ENCODE measurements at places on chromosomes 16 and 17.

GRCh38 chr16:71796501-71797097 lies 12.0 kb downstream of the AP1G1 start:
- DNase-seq: no peak

GRCh38 chr17:17050346-17051345 lies 8.4 kb downstream of the MPRIP start:
- no peak for DNase-seq

GRCh38 chr17:36943250-36944191 lies 5.2 kb upstream of the AATF start:
- DNase-seq: no peak

DNA sequence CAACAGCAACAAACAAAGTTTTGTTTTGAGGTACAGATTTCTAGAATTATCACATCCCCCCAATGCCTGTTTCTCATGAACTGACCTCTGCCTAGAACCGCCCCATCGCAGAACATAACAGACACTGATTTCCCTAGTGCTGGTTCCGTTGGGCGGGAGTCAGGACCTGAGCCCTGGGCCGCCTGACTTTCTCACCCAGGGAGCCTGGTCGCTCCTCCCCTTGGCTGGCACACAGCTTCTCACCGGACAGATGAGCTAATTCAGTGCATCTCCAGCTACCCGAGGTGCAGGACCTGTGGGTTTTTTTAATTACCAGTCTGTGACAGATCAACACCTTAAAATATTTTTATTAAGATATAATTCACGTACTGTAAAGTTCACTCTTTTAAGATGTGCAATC lies 20.1 kb upstream of the RPL38 start:
- DNase-seq: no peak

- no peak for DNase-seq
Measured at GRCh38 chr17:17258011-17258410, 21.0 kb upstream of the FLCN start.

DNA sequence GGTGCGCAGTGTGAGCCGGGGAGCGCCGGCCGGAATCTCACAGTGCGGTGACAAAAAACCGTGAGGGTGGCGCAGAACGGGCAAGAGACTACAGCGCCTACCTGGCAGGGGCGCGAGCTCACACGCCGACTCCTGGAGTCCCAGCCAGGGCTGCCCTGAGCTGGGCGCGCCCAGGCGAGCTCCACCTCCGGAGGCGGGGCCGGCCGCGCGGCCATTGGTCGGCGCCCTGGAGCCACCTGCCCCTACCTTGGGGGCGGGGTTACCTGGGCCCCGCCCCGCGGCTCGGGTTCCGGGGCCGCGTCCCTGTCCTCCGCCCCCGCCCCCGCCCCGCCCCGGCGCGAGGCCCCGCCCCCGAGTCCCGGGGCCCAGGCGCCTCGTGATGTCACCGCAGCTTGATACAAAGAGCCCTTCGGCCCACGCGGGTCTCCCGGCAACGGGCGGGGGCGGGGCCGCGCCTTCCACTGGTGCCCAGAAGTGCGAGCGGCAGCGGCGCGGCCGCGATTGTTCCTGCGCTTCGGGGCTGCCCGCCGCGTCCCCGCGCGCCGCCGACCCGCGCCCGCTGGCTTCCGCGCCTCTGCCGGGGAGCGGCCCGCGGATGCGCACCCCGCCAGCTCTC lies 96.3 kb downstream of the RAB11FIP4 start:
- DNase-seq: peak; percentile 98

- no peak for DNase-seq
Measured at GRCh38 chr16:19406891-19407491, 10.7 kb upstream of the TMC5 start.

- no peak for DNase-seq
Measured at GRCh38 chr16:71565812-71566700, 10.8 kb downstream of the TAT start.

DNA sequence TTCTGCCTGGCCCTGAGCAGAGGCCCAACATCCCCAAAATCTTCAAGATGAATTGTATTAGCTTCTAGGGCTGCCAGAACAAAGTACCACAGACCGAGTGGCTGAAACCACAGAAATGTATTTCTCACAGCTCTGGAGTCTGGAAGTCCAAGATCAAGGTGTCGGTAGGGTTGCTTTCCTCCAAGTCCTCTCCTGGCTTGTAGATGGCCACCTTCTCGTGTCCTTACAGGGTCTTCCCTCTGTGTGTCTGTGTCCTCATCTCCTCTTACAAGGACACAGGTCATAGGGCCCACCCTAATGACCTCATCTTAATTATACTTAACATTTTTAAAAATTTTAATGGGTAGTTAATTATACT lies 215.7 kb downstream of the NTN1 start:
- no peak for DNase-seq

GRCh38 chr16:85570735-85571562 lies 42.2 kb upstream of the GSE1 start:
- DNase-seq: peak; percentile 58

GRCh38 chr16:77987810-77988209 lies 34.5 kb upstream of the CLEC3A start:
- DNase-seq: no peak

DNA sequence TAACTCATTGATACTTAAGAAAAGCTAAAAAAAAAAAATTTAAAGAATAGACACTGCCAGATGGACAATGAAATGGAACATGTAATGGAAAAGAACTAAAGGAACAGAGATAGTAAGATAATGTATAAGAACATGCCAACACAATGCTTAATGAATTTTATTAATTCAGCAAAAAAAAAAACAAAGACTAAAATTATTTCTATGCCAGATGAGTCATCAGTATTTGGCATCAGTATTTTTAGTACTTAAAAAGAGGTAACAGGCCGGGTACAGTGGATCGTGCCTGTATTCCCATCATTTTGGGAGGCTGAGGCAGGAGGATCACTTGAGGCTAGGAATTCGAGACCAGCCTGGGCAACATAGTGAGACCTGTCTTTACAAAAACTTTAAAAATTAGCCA lies 168.5 kb downstream of the CYB561 start:
- DNase-seq: no peak

GRCh38 chr16:65828296-65828695 lies 538.2 kb upstream of the CDH5 start:
- DNase-seq: no peak

- DNase-seq: no peak
Measured at GRCh38 chr16:51834794-51835193, 683.7 kb upstream of the SALL1 start.

- DNase-seq: no peak
Measured at GRCh38 chr17:1083451-1084187, 86.7 kb downstream of the TIMM22 start.

GRCh38 chr16:72424757-72425156 lies 252.8 kb upstream of the PMFBP1 start:
- DNase-seq: no peak
